ENCODE measurements at places on chromosomes 1 and 21. TPM values are rescaled to one million over a fixed set of nuclear protein-coding genes. Genes with fewer than 3 reads are reported as not detected.

The SORT1 gene
- total RNA-seq: 52.3 TPM

The UTS2 gene
- total RNA-seq: not detected

DNA sequence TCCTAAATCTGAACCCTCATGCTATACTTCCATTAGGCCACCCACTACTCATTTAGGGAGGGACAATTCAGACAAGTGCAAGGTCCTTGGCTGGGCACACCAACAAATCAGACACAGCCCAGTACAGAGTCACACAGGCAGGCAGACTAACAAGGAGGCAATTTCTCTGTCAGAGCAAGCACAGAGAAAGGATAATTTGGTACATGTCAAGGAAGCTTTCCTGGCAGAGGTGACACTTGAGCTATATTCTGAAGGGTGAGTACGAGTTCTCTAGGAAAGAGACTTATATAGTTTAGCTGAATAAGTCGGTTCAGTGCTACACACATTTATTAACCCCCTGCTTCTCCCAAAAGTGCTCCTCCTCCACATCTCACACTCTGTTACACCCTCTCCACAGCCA is 455.9 kb downstream of the OMA1 start:
- peaks cover 3% of the 10 kb centered on the region for H3K27me3 ChIP-seq
- no peak overlapping the region for H3K27ac ChIP-seq
- peaks cover 26% of the 10 kb centered on the region for H3K4me1 ChIP-seq
- no peak overlapping the region for H3K4me3 ChIP-seq
- no peak for DNase-seq

The LCE2A gene
- total RNA-seq: not detected

- H3K27ac ChIP-seq: no peak overlapping the region
- H3K4me3 ChIP-seq: no peak overlapping the region
- H3K36me3 ChIP-seq: no peaks in the 10 kb centered on the region
These were observed 231.1 kb upstream of the RUNX1 start for GRCh38 chr21:35280231-35280630.
